ENCODE measurements at places on chromosomes 7 and 10.

- DNase-seq: no peak
Measured at GRCh38 chr7:66517212-66517909, 111.3 kb upstream of the KCTD7 start.

- DNase-seq: no peak
Measured at GRCh38 chr7:128908750-128909624, 1.5 kb downstream of the KCP start.

DNA sequence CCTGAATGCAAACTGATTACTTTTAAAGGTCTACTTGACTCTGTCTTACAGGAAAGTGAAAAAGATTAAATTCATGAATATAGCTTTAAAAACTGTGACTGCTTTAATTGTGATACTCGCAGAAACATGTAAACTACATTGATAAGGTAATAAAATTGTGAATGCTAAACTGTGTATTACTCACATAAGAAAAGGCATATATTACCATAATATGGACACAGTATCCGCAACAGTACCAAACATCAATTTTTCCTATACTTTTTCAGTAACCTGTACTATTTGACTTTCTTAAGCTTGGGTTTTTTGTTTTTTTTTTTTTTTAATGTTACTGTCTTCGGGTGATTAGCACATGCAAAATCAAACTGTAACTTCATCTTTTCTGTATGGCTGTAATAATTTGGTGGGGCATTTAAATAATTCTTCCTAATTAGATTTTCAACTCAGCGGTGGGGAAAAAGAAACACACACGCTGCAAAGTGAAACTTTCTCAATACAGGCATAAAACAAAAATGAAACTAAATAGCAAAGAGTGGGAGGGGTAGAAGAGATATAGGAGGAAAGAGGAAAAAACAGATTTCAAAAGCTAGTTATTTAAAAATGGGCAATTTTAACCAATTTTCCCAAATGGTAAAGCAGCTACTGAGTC, 23.2 kb downstream of the NT5C3A start:
- DNase-seq: no peak

DNA sequence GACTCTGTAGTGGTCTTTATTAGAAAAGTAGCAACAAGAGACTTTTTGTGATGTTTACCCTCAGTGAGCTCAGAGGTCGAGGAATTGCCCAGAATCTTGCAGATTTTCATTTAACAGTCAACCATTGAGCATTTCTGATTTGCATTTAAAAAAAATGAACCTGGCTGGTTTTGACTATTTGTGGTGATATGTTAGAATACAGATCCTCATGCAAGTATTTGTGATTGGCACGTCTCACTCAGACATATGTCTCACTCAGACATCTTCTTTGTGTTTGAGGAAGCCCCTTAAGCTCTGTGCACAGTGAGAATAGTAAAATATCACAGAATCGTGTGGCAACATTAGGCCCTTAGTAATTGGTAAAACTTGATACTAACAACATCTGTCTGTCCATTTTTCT, 113.2 kb downstream of the SND1 start:
- DNase-seq: no peak

- DNase-seq: no peak
Measured at GRCh38 chr10:53990799-53991238, 810.2 kb downstream of the PCDH15 start.

DNA sequence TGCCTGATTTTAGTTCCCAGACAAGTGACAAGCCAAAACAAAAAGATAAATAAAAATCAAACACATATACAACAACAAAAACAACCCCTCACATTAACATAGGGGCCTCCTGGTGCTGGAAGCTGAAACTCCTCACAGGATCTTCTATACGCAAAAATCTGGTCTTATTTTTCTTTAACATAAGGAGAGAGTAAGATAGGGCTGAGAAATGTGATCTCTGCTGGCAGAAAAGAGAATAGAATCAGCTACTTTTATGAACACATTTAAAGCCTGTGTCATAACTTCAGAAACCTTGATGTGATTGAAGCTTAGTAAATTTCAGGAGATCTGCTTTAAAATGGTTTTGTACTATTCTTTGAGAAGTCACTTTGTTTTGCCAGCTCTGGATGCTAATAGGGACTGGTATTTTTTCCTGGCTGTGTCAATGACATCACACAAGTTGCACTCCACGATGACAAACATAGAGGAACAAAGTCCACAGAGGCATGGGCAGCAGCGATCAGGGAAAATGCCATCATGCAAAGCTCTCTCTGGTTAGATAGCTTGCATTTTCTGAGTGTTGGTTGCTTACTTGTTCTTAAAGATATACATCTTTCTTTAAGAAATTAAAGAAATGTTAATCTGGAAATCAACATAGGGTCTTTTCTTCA, 176.6 kb upstream of the SP4 start:
- DNase-seq: no peak

DNA sequence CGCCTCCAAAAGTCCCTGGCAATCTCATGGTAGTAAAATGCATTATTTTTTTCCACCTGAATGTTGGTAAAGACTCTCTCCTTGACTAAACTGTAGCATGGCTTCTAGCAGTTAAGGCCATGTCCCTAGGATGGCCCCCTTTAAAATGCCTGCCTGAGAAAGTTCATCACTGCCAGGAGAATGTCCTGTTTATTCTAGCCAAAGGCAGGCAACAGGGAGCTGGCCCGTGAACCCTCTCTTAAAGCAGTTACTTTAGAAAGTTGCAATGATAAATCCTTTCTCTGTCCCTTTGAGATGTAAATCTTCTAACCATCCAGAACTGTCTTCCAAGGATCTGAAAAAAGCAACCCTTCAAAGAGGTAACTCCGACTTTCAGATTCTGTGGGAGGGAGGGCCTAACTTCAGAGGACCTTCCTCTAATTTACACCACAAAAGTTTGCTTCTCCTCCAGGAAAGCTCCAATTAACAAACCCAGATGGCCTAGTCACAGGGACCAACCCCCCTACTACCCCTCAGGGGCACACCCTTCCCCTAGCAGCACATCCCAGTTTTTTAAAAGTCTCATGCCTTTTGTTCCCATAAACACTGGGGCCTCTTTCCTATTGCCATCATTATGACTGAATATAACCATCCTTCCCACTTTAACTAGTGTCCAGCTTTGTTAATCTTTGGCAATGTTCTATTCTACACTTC, 5.5 kb downstream of the DNTT start:
- DNase-seq: no peak

DNA sequence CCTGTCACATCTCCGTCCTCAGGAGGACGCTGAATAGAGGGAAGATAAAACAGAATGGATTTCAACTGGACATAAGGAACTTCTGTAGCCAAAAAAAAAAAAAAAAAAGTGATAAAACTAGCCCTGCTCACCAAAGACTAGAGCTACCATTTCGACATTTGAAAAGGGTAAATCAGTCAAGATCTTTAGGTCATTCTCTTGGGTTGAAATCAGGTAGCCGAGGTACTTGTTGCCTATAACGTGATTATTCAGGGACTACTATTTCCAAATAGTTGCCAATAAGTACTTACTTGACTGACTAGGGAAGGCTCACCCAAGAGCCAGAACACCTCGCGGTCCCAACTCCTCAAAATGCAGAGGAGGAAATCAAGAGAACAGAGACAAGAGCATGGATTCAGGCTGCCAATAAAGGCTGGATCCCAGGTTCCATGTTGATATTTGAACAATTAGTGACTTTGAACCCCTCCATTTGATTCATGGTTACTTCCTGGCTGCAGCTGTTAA, 2.0 kb downstream of the RHEB start:
- DNase-seq: no peak

DNA sequence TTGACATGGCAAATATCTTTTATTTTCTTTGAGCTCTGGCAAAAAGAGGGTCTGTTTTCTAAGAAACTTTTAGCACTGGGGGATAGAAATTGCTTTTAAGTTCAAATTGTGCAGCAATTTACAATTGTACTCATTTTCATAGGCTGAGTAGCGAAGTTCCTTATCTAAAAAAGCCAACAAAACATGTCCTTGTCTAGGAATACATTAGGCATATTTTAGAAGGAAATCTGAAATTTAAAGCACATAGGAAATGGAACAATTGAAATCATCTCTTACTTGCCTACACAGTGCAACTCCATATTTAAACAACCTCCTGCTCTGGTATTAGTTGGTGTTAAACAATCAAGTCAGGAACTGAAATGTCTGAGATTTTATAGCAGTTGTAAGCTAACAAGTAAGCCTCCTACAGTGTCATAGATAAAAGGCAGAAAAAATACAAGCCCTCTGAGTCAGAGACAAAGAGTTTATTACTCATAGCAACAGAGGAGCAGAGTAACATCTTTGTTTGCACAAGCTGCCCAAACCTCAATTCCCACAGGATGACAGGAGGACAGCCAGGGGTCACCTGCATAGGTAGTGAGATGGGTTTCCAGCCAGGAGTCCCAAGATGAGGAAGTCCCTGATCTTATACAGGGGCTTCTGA, 280.2 kb upstream of the HGF start:
- DNase-seq: peak; percentile 16

GRCh38 chr7:39910108-39910869, 39.8 kb upstream of the CDK13 start:
- no peak for DNase-seq

DNA sequence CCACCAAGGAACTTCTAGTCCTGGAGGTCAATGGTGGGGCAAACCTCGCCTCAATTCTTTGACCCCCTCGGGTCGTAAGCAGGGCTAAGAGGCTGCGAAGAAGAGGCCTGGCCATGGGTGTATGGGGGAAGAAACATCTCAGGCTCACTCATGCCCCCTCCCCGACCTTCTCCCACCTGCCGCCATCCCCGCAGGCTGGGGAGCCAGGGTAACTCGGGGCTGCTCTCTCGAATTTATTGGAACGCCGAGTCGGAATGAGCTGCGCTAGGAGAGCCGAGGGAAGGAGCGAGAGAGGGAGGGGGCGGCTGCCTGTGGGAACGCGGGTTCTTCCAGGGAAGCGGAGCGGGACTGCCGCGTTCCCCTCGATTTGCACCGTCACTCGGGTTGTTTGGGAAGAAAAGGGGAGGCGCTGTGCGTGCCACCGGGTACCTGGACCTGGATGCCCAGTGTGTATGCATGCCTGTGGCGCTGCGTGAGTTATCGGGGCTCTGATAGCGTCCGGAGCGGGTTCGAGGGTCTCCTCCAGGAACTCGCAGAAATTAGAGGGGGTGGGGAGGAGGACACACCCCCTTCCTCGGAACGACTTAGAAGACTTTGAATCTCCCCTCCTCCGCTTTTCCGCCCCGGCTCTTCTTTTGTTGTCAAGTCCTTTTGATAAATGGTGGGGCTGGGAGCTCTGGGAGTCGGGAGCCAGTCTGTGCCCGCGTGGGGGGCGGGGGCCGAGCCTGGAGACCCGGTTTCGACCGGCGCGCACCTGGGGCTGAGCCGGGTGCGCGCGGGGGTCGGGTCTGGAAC, 1.8 kb upstream of the ZNF503 start:
- DNase-seq: no peak

Data from SHP77 treated with DMSO at 0.1 percent for 48 hours (cell line).